ENCODE measurements at places on chromosomes 1 and 21.

- DNase-seq, result no peak
Observed at GRCh38 chr1:77424236-77424635, 142.4 kb downstream of the AK5 start.

DNA sequence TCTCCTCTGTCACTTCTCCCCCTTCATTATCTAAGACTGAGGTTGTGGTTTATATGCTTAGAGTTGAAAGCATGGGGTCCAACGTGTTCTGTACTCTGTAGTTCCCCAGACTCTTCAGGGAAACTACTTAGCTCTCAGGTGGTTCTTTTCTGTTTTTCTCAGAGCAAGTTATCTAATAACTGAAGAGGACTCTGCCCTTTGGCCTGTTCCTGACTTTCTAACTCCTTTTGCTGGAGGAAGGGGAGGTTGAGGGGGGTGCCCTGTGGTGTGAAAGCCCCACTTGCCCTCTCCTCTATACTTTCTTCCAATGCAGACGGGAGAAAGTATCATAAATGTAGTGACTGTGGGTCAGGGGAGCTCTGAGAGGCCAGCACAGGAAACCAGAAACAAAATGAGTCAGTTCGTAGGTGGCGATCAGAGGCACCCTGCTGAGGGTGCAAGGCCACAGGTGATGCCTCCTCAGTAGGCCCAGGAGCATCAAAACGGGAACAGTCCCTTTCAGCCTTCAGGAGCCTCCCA lies 5.0 kb downstream of the SLC25A44 start:
- DNase-seq, result no peak

GRCh38 chr1:98196012-98196411 lies 275.2 kb upstream of the DPYD start:
- no peak for DNase-seq

GRCh38 chr1:36494971-36495370 lies 12.3 kb upstream of the CSF3R start:
- no peak for DNase-seq

- DNase-seq, result no peak
Observed at GRCh38 chr1:229507502-229507901, 639 bp downstream of the NUP133 start.

DNA sequence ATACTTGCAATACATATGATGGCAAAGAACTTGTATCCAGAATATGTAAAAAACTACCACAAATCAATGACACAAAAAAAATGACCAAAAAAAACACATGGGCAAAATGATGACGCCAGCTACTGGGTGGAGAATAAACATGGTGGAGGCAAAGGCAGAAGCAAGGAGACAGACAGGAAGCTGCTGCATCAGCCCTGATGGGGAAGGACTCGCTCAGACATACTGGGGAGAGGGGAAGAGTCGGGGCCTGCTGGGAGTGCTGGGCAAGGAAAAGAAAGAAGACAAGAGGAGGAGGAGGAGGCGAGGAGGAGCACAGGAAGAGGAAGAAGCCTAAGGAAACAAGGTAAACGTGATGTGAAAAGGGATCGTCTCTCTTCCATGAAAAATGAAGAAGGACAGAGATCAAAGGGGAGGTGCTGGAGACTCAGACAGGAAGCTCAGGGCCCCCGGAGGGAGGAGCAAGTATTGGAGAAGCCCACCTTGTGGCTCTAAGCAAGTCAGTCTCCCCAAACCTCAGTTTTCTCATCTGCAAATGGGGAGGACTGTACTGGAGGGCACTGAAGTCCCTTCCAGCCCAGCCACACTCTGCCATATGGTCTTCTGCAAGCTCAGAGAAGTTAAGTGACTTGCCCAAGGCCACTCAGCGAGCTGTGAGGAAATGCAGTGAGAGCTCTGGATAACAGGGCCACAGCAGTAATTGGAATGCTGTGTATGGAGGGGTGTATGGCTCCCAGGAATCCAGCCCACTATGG lies 24.2 kb downstream of the OLFML2B start:
- DNase-seq, result no peak

GRCh38 chr1:2049718-2050431 lies at the start of gene PRKCZ:
PRKCZ (plus strand) TSS chr1:2050411; CDS start chr1:2050631, 220 bp downstream.
- peak; percentile 78 for DNase-seq

DNA sequence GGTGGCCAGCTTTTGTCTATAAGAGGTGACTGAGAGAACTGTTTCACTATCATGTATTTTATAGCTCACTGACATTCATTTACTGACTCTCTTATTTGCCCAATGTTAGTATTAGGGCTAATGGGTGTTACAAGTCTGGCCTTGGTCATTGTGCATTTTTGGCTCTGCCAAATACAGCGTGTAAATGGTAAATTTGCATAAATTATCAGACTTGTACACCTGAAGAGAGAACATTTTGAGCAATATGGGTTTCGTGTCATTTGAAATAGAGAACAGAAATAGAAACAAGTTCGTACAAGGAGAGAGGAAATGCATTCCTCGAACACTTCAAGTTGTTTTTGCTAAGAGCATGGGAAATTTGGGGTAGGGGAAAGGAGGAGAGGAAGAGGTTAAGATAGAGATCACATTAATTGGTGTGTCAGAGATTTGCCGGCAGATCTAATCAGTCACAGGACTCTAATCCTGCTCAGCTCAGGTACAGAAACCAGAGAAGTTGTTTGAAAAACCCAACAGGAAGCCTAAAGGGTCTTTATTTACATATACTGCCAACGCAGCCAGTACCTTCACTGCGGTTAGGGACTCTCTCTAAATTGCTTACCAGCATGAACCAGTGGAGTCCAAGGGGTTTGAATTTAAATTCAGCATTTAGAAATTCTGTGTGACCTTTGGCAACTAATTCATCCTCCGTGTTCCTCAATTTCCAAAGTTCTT lies 261.5 kb downstream of the GPATCH2 start:
- DNase-seq, result no peak

DNA sequence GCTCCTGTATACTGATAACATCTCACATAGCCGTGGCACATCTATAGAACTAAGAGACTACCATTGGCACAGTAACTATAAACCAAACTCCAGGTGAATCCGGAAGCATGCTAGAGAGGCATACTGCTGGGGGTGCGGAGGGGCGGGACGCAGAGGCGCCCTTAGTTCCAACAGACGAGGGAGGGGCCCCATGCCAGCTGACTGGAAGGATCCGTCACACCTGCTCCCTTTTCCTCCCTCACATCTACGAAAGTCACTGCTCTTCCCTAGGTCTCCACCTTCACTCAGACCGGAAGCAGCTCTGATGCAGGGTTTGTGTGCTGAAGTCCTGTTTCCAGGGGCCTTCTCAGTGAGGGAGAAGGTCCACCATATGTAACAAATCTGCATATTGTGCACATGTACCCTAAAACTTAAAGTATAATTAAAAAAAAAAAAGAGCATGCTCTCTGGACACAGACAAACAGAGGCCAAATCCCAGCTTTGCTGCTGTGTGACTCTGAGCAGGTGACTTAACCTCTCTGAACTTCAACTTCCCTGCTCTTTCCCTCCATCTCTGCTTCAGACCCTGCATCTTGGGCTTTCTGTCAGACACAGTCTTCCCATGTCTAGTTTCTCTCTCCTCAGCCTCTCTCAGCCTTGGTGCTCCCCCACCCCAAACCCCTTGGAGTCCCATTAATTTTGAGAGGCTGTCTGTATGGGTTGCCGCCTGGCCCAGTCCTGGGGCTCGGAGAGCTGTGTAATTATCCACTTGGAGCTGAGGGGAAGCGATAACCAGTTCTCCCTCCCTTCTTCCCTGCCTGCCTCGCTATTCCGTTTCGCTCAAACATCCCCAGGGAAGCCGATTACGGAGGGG lies 7.8 kb upstream of the GJB5 start:
- DNase-seq, result no peak

GRCh38 chr1:36772647-36773495 lies 261.4 kb downstream of the GRIK3 start:
- DNase-seq, result no peak

- DNase-seq, result no peak
Observed at GRCh38 chr1:220498188-220498587, 29.7 kb upstream of the MARK1 start.
